ENCODE measurements at places on chromosomes 12 and 14.

- DNase-seq, result no peak
Measured at GRCh38 chr14:104313674-104314073, 175.3 kb downstream of the KIF26A start.

DNA sequence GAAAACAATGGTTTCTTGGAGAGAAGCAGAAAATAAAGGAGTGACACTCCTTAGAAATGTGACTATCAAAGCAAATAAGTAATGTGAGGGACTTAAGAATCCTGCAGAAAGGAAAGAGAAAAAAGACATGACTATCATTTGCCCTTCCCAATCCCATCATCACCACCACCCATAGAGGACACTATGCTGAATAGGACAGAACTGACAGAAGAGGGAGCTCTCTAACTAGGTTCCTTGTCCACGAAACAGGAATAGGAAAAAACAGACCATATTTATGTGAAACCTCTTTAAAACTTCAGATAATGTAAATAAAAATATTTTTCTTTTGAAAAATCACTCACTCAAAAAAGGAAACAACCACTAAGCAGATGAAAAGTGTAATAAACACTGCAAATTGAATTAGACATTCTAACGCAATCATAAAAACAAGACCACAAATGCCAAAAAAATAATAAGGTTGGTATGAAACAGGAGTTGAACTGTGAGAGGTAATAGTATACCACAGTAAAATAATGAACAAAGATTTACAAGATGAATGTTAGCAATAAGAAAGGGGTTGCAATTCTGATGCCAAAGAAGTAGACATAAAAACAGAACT lies 24.1 kb downstream of the KLRD1 start:
- no peak for DNase-seq

DNA sequence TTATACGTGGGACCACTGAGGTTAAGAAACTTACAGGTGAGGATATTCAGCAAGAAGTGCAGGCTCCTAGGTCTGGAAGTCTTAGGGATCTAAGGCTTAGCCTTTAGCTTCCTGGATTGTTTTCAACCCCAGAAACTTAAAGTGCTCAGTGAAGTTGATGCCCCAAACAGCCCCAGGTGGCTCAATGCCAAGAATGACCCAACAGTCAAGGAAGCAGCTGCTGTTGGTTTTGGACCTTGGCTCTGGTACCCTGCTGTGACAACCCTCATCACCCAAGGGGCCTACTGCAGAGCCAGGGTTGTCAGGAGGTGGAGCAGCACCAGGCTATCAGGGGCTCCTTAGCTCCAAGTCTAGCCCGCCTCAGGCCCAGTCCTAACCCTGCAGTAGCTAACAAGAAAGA lies 36.8 kb downstream of the VDR start:
- DNase-seq, result no peak

DNA sequence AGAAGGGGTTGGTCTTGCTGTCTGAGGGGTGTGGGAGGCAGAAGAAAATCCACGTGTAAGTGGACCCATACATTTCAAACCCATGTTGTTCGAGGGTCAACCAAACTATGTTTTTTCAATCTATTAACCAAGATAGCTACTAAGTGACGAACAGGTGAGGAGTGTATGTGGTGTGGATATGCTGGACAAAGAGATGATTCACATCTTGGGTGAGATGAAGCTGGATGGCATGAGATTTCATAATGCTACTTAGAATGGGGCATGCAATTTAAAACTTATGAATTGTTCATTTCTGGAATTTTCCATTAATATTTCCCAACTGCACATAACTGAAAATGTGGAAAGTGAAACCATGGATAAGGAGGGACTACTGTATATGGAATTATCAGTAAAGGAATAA lies 17.9 kb upstream of the KTN1 start:
- no peak for DNase-seq

DNA sequence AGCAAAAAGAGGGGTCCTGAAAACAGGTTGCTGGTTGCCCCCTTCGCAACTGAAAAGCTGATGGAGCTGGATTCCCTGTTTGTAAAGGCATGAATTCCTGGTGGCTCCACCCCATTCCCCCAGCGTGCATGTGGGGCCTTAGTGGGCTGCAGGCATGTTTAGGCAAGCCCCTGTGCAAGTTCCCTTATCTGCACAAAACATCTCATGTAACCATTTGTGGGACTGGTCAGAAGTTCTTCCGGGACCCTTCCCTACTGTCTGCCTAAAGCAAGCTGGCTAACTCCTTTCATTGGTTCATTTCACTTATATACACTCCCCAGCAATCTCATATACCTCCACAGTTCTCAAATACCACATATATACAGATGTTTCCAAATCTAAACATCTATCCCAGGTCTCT lies 24.0 kb upstream of the HIGD1C start:
- no peak for DNase-seq
